Aorta (tissue), 5 donors: ENCODE measurements at places on chromosomes 6 and 20. TPM values are rescaled to one million over a fixed set of nuclear protein-coding genes. Genes with fewer than 3 reads are reported as not detected.

- no peak for DNase-seq
Measured at GRCh38 chr6:124963831-124964763, 1.9 kb downstream of the RNF217 start.

GRCh38 chr20:50930139-50930975 lies 880 bp downstream of the ADNP start:
- peak; percentile 82 for DNase-seq

DNA sequence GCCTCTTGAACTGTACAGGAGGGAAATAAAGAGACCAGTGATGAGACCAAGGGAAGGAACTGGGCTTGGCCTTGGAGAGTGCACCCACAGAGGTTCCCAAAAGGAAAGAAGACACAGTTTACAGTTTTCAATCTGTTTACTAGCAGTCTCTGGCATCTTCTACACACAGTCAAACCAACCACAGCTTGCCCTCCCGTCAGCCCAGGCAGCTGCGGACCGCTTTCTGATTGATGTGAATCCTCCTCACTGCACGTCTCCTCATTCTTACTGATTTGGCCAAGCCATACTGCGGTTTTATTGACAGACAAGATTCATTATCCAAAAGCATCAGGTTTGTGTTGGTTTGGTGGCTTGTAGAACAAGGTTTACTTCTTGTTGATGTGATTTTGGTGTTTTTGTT lies 104.5 kb upstream of the ASF1A start:
- DNase-seq: no peak

DNA sequence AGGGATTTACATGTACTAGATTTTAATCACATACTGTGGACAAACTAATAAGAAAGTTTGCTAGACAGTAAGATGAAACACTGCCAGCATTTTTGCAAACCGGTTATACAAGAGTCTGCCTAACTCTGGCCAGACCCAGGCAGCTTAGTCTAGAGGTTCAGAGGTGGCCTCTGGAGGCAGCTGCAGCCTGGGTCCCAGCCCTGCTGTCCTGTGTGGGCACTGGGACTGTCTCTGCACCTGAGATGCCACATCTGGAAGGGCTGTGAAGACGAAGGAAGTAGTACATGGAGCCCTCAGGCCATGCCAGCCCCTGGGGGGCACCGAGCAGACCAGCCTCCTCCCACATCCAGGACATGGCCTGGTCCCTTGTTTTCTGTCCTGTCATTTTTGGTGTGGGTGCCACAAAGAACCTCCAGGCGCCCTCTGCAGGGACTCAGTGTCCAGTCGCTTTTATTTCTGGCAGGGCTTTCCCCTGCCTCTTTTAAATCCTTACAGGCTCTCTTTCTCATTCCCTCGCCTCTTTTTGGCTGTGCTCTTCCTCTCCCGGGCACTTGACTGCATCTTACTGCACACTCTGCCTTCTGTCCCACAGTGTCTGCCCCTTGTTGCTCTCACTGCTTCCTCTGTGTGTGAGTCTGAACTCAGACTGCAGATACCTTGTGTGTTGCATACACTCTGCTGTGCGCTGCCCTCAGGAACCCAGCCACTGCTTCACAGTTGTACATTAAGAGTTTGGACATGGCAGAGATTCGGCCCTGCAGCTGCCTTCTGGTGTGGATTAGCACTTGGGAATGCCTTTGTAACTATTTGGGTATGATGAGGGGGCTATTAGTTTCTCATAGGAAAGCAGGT lies 216.7 kb downstream of the ZDHHC14 start:
- peak; percentile 82 for DNase-seq

- peak; percentile 89 for DNase-seq
Measured at GRCh38 chr6:30541515-30542403, 14.5 kb downstream of the GNL1 start.

DNA sequence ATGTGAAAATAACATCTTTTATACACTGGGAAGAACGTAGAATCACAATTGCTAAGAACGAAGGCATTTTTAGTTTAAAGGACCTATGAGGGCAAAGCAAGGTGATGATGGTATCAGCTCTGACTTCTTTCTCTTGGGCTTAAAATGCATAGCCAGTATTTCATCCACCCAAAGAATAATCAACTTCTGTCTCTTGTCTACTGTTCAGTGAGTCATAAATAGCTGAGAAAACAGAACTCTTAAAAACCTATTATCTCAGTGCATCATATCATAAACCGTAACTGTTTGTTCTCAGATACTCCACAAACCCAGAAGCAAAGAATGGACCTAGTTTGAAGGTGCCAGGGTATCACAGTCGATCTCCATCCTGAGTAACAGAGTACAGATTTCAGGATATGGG lies 5.2 kb downstream of the PHF10 start:
- DNase-seq: no peak

GRCh38 chr6:79665725-79666551 lies 34.8 kb downstream of the SH3BGRL2 start:
- no peak for DNase-seq

- DNase-seq: no peak
Measured at GRCh38 chr6:169189182-169189581, 64.5 kb downstream of the THBS2 start.

GRCh38 chr20:21982559-21982958 lies 277.1 kb downstream of the PAX1 start:
- no peak for DNase-seq

GRCh38 chr6:707576-708236 lies 14.8 kb upstream of the EXOC2 start:
- DNase-seq: no peak

- no peak for DNase-seq
Measured at GRCh38 chr6:124158024-124158423, 354.4 kb downstream of the NKAIN2 start.

Gene IMPG1
- 0.15 TPM for total RNA-seq

Gene MPIG6B
- 0.84 TPM for total RNA-seq

Gene RIPPLY2
- not detected for total RNA-seq
